ENCODE measurements at places on chromosomes 7 and 10.

- no peak for DNase-seq
These were observed 19.4 kb upstream of the CABCOCO1 start for GRCh38 chr10:61643316-61643751.

DNA sequence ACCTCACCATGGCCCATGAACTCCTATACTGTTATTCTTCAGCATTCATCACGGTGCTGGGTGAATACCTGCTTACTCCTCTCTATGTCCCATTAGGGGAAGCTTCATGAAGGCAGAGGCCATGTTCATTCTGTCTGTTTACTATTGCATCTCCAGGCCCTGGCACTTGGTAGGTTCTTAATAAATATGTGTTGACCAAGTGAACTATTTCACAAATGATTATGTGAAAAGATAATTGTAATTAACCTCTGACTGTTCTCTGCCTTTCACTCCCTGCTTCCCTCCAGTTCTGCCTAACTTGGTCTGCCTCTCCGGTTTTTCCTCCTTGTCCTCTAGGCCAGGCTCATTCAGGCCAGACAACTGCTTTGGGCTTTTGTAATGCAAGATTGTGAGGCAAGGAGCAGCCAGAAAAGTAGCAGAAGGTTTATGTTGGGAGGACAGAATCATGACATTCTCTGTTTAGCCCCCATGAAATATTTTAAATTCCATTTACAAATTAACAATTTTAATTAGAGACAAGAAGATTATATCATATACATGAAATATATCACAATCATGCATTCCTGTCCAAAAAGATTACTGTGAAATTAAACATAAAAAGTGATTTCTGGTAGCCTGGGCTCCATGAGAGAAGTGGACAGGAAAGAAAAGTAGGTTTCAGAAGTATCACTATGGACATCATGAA, 42.1 kb upstream of the PLXNA4 start:
- DNase-seq, result no peak

DNA sequence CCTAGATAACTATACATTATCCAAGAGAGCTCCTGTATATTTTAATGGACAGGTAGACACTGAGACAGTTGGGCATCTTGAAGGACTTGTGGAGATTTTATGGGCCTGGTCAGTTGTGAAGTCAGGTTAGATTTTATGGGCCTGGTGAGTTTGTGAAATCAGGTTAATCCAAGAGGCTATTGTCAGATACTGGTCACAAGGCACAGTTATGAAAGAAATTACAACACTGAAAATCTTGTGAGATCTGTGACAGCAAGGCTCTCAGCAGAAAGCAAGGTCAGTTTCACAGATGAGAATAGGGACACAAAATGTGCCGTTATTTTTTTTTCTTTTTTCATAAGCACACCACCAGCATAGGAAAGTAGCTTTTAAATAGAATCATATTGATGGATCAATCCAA, 167.6 kb downstream of the VTI1A start:
- no peak for DNase-seq

DNA sequence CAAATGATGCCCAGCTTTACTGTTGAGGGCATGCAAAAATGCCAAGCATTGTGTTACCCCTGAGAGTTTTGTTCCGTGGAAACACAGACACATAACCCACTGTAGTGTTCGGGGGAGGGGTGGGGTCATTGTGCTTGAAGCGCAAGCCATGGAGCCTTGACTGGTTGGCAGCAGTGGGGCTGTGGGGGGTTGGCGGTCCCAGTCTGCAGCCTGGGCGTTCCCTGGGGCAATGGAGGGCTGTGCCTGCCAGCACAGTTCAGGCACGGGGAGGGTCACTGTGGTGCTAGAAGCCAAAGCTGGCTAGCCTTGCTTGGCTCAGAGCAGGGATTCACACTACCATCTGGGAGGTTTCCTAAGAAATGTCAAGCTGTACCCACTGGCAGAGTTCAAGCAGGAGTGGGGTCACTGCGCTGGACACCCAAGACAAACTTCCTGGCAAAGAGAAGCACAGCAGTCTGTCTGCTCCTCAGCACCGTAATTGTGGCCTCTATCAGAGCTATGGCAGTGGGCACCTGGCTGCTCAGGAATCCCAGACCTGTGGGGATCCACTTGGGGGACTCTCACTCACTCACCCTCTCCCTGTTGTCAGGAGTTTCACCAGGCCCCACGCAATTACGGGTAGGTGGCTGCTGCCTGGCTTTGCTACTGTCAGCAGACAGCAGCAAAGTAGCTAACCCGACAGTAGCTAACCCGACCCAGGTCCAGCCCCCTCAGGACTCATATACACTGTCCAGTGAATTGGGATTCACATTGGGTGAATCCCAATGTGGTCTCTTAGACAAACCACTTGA, 292.4 kb downstream of the ZWINT start:
- no peak for DNase-seq

DNA sequence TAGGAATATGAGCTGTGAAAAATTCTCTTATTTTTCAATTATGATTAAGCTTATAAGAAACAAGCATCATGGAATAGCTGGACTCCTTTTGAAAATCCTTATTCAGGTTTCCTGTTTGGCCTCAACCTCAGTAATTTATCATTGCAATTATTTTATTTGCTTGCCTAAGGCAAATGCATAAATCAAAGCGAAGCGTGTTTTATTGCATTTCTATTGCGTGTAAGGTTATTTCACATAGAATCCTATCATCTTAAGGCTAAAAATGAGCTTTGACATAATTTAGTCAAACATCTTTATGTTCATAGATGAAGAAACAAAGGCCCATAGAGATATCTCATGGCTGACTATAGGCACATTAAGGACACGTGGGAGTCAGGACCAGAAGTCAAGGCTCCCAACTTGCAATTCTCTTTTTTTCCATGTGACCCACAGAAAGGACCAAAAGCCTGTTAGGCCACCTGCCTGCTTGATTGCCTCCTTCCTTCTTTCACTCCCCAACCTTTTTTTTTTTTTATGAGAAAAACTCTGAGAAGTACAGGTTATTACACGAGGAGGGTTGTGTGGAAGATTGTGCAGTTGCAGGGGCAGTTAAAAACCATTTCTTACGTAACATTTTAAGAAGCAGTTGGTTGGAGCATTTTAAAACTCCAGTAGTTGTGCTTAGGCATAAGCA, 261.0 kb downstream of the HDAC9 start:
- DNase-seq, result no peak

- DNase-seq, result no peak
These were observed 1.8 kb upstream of the ZNF503 start for GRCh38 chr10:75403144-75403938.

GRCh38 chr10:59126991-59127390, 49.5 kb upstream of the PHYHIPL start:
- no peak for DNase-seq

- DNase-seq, result no peak
These were observed 780.3 kb upstream of the C7orf33 start for GRCh38 chr7:147810269-147810668.

- no peak for DNase-seq
These were observed 427.9 kb upstream of the CELF2 start for GRCh38 chr10:10589540-10590303.

- no peak for DNase-seq
These were observed 507.8 kb downstream of the SORCS3 start for GRCh38 chr10:105148921-105149320.

DNA sequence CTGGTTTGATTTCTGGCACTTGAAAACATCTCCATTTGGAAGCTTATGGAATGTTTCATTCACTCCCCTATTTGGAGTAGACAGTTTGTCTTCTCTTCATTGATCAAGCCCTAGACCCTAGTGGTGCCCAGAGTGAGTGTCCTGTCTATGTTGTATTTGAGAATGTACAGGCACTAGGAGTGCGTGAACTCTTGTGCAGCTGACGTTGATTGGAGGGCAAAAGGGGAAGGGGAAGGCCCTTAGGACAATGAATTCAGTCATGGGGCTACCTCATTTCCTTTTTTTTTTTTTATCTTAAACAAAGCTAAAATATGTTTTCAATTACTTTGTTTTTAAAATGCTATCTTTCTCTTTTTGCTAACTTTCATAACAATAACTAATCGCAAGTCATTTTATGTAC, 66.5 kb downstream of the ADD3 start:
- DNase-seq, result no peak

- no peak for DNase-seq
These were observed 709.5 kb upstream of the COBL start for GRCh38 chr7:52026140-52026539.

DNA sequence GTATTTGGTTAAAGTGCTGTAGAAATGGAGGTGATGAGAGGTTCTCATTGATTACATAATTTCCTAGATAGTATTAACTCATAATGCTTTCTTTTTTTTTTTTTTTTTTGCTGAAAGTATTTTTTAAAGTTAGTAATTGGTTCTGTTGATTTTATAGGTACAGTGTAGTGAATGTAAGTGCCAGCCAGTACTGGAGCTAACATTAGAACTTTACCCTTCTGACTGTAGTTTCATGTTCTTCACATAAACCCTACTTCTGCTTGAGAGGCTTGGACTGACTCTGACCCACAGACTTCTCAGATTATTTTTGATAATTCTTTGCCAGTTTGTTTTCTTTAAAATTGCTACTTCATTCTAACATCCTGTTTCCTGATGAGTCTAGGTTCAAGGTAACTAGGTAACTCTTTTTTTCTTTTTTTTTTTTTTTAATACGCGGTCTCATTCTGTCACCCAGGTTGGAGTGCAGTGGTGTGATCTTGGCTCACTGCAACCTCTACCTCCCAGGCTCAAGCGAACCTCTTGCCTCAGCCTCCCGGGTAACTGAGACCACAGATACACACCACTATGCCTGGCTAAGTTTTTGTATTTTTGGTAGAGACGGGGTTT, 92.2 kb upstream of the OIT3 start:
- no peak for DNase-seq

DNA sequence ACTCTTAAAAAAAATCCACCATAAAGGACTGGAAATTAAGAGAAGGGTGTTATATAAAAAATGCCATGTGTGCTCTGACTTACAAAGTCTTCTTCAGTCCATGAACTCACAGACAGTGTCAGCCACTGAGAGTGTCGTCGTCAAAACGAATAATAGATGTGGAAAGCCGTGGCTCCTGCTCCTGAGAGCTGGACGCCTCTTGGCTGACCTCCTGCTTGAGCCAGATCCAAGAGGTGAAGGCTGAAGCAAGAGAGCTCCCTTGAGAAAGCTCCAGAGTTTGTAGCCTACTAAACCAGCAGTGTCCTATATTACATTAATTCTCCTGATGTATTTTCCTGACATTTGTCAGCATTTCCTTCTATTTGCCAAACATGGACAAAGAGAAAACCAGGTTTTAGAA, 234.3 kb upstream of the C7orf33 start:
- no peak for DNase-seq

- DNase-seq, result no peak
These were observed 2.9 kb downstream of the BLNK start for GRCh38 chr10:96268341-96268909.

GRCh38 chr7:43391518-43391917, 191.4 kb upstream of the STK17A start:
- no peak for DNase-seq

DNA sequence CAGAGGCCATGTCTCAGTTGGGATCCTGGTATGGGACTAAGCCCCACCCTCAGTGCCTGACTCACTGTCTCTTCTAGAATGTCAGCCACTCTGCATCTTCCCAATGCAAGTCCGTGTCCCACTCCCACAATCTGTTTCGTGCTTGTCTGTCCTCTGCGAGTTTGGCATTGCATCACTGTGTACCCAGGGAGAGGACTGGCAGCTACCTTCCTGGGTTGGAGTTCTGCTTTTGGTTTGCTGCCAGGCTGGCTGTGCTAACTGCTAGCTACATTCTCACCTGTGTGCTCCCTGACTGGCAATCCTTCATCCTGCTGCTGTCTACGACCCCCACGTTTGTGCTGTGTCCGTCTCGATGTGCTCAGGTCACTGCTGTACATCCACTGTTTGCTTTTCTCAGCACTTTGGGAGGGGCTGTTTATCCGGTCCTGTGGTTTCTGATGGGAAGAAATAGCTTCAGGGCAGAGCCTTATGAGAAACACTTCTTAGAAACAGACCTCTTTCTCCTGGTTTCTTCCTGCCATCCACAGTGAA, 56.0 kb upstream of the GLI3 start:
- DNase-seq, result no peak

DNA sequence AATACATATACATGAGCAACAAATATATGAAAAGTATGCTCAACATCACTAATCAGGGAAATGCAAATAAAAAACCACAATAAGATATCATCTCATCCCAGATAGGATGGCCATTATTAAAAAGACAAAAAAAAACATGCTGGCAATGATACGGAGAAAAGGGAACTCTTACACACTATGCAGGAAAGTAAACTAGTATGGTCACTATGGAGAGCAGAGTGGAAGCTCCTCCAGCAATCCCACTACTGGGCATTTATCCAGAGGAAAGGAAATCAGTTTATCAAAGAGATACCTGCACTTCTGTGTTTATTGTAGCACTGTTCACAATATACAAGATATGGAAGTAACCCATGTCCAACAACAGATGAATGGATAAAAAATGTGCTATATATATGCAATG, 217.5 kb downstream of the SDK1 start:
- no peak for DNase-seq

DNA sequence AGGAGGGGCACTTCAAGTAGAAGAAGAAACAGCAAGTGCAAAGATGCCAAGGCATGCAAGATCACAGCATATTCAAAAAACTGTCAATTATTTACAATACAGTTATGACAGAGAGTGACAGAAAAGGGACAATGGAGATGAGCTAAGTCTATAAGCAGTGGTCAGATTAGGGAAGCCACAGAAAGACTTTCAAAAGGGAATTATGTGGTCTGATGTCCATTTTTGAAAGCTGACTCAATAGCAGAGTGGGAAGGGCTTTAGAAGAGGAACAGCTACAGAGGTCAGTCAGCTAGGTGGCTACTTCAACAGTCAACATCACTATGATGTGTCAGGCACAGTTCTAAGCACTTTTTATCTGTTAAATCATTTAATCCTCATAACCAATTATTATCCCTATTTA, 45.2 kb upstream of the SPOCK2 start:
- no peak for DNase-seq

DNA sequence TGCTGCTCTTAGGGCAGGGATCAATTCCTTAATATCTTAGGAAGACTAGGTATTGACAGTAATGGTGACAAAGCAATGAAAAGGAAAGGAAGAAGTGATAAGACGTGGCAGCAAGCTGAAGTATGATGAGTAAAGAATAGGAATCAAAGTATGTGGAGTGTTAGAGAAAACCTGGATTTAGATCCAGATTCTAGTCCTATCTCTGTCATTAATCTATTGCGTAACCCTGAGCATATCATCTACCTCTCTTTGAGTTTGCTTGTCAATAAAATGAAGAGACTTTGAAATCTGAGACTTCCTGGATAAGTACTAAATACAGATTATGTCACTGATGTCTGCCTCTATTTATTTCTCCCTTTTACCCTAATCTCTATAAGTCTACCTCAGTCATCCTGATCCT, 89.2 kb downstream of the PTEN start:
- no peak for DNase-seq

- DNase-seq, result no peak
These were observed 86.0 kb upstream of the MDFIC start for GRCh38 chr7:114835861-114836260.

All from hematopoietic multipotent progenitor cell treated with erythropoietin and hydrocortisone succinate and interleukin-3 and kit ligand, for 15 days (in vitro differentiated cells).